LNCaP clone FGC (cell line): ENCODE measurements at places on chromosomes 4 and X.

- no peak for DNase-seq
Observed at GRCh38 chr4:8258552-8259212, 10.9 kb upstream of the HTRA3 start.

DNA sequence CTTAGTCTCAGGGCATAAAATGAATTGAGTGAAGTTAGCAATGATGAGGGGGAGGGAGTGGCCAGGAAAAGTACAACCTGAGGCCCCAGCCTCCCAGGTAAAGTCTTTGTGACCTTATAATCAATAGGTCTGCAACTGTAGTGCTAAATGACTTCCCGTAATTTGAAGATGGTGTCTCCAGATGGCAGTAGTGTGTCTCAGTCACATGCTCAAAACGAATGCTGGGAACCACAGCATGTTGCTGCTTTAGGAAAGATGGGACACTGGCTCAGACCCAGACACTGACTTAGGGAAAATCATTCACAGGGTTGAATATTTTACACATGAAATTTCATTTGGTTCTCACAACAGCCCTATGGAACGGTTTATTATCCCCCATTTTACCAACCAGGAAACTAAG is 10.3 kb downstream of the SRPX2 start:
- no peak for DNase-seq

GRCh38 chr4:7582313-7583097 is 147.8 kb upstream of the PSAPL1 start:
- DNase-seq, result no peak

GRCh38 chrX:96684339-96685209 is at the start of gene DIAPH2:
TSS of gene DIAPH2 (plus strand) at chrX:96684842.
- peak; percentile 41 for DNase-seq

DNA sequence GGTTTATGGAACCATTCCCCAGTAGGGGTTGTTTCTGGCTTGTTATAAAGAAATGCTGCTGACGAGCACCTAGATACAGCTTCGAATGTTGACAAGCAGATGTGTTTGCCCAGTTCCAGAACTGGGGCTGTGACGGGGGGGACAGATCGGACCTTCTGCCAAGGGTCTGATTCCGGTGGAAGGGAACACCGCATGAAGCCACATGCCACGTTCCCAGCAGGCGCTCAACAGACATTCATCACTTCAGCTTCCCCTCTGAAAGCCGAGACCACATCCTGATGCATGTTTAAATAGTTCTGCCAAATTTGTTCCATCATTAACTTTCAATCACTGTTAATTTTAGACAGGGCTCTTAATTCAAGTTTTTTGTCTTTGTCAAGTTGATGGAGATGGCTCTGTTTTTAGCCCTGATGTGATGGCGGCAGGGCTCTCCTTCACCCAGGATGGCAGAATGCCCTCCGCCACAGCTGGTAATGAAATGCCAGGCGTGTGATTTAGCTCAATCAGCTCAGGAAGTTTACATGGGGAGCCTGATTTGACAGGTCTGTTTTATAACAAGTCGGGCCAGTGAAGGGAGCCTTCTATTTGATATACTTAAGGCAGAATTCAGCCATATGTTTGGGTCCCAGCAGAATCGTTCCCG is 57.4 kb downstream of the PSAPL1 start:
- no peak for DNase-seq

GRCh38 chr4:105765690-105766407 is 57.3 kb downstream of the GSTCD start:
- DNase-seq, result no peak

DNA sequence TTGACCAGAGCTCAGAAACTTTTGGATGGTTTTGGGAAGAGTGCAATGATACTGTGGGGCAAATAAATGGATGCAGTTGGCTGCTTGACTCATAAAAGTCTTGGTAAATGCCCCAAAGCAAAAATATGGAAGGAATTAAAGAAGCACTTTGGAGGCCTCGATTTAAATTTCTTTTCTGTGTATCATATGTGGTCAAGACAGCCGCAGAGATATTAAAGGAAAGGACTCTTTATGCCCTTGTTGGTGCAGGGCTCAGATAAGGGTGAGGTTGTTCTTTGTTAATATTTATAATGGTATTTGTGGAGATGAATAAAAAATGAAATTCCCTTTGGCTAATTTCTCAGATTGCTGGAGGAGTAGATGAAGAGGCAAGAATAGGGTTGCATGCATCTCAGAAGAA is 90.2 kb downstream of the NHS start:
- DNase-seq, result no peak

DNA sequence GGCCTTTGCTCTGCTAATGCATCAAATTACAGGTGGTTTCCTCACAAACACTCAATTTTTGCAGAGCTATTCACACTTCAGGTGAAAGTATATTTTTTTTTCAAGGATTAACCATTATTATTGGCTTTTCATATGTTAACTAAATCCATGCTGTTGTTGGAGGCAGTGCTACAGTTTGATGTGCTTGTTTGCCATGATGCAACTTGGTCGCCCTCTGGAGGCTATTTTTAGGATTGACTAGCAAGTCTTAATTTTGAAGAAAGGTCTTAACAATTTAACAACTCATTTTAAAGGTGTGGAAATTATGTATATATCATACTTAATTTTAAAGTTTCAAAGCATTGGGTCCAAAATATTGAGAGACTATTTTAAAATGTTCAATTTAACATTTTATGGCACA is 168.8 kb upstream of the FAM47A start:
- DNase-seq, result peak; percentile 25

DNA sequence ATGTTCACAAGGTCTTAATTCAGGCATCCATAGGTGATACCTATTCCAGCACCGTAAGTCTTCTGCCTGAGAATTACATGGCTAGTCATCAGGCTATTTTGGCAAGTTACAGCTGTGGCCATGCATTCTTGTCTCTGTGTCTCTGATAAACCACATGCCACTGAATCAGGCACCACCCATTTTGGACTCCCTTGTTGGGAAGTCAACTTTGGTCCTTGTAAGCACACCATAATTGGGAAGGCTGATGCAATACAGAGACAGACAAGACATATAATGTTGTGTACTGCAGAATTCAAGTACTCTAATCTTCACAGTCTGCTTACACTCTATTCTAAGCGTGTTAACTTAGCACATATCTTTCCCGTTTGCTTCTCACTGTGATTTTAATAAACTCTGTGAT is 483.7 kb upstream of the FTHL17 start:
- no peak for DNase-seq

DNA sequence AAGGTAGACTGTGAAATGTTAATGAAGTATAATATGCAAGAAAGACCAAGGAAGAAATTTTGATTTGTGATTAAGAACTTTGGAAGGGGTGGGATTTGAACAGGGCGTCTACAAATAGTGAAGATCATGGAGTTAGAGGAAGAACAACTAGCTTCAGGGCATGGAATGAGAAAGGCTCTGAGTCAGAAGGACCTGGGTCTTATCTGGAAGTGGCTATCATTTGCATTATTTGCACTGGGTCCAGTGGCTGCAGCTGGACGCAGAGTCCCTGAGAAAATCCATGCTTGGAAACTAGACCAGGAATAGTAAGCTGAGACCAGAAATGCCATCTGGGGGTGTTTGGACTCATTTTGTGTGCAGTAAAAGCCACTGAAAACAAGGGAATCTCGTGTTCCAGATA is 4.3 kb upstream of the LIMCH1 start:
- DNase-seq, result no peak

DNA sequence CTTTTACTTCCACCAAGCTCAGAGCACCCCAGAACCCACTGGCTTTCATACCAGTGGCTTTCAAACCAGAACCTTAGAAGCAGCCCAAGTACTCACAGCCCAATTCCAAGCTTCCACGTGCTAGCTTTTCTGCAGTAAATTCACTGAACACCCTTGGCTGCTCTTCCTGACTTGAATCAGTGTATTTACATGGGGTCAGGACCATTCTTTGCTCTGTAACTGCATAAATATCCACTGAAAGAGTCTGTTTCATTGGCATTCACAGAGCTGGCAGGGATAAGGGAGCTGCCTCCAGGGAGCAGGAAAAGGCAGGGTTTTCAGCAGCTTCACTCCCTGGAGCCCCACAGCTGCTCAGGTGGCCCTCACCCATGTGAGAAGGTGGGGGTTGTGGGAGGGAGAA is 43.8 kb downstream of the RAI2 start:
- DNase-seq, result no peak

DNA sequence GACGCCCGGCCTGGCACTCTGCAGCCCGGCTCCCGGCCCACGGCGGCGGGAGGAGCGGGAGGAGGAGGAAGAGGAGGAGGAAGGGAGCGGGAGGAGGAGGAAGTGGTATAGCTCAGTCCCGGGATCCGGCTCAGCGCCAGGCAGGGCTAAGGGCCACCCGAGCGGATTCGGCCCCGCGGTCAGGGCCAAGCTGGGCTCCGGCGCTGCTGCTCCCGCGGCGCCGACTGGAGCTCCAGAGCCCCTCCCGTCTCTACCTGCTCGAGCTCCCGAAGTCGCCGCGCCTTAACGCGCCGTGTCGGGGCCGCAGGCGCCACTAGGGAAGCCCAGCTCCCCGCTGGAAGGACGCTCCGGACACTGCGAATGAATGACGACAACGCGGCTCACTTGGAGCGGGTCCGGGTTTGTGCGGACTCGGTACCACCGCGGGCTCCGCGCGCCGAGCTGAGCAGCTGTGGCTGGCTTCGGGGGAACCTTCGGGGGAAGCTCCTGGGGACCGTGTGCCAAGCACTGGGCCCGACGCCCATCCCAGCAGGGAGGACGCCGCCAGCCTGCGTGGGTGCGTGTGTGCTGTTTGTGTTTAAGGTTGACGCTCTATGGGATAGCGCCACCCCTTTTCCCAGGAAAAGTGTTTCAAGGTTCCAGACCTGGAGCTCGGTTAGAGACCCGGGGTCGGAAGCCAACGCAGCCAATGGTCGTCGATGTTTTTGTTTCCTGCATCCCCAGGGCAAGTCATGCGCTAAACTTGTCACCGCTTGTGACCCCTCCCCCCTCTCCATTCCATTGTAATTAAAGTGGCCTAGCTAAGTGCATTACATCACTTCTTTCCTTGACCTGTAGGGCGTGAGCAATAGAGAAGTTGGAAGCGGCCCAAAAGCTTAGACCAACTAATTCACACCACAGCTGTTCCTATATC is at the start of gene TBC1D9:
Gene TBC1D9 (minus strand): TSS at position 67 of the 913 bp plus-strand sequence. CDS start 340 bp downstream, outside the sequence.
- peak; percentile 91 for DNase-seq

DNA sequence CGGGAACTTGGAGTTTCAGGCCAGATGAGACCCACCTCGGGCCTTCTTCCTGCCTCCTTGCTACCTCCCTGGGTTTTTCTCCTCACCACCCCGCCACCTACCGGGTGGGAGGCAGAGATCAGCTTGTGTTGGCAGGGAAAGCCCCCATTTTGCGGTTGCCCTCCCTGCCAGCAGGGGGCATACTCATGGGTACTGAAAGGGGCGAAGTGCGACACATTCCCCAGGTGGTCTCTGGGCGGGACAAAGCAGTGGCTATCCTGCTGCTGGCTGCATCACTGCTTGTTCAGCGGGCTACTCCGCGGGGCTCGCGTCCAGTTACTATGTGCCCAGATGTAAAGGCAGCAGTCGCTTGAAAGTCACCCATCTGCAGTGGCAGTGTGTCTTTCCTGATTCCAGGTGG is 330.3 kb downstream of the PDHA2 start:
- DNase-seq, result no peak

DNA sequence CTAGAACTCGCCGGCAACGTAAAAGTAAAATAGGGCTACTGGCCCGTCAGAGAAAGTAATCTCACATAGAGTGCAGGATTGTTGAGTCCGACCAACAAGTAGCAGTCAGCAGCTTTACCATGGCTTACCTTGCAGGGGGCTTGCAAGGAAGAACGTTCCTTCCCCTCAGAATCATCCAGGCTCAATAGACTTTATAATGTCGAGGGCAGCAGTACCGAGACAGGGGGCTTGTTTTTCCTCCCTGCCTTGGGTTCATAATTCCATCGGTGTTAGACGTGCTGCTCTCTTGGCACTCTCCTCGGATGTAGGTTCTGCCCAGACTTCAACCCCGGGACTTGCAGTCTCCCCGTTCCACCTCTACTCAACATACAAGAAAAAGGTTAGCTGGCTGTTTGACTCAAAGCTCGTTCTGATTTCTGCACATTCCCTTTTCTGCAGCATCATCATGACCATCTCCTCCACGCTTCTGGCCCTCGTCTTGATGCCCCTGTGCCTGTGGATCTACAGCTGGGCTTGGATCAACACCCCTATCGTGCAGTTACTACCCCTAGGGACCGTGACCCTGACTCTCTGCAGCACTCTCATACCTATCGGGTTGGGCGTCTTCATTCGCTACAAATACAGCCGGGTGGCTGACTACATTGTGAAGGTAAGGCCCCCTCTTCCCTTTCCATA is 1.5 kb downstream of the SLC10A4 start:
- DNase-seq, result no peak

GRCh38 chr4:8435656-8436121 is 4.8 kb downstream of the ACOX3 start:
- no peak for DNase-seq

- peak; percentile 11 for DNase-seq
Observed at GRCh38 chrX:68146054-68146453, 287.2 kb downstream of the OPHN1 start.

- no peak for DNase-seq
Observed at GRCh38 chr4:126762663-126763247, 870.0 kb upstream of the INTU start.

- DNase-seq, result no peak
Observed at GRCh38 chr4:24867251-24867650, 45.6 kb downstream of the CCDC149 start.

DNA sequence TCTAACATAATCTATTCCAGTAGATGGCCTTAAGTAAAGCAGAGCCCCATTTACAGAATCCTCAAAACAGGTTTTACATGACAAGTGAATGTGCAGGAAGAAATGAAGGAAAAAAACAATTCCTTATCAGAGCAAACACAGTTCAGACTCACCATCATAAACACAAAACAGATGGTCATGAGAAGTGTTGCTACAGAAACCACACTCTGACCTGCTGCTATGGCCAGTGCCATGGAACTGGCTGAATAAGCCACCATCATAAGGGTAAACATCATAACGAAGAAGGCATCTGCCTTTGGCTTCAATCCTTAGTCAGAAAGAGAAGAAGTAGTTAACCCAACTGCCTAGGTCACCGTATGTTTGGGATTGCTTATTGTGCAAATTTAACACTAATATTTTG is 61.1 kb downstream of the ABCG2 start:
- DNase-seq, result no peak

DNA sequence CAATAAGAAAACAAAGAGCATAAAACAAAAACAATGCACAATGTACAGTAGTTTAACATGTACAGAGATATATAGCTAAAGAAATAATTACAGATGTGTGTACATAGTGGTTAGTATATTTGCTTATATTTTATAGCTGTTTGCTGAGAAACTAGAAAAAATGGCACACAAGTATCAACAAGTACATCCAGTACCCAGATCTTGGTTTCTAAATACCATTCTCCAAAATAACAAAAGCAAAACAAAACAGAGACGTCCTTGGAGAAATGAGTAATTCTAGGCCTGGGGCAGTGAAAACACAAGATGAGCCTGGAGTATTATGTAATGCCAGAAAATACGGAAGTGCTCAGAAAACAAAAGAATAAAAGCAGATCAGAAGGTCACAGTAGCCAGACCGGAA is 189.6 kb downstream of the TMEM47 start:
- DNase-seq, result peak; percentile 46

GRCh38 chr4:83639849-83640493 is 104.1 kb downstream of the GPAT3 start:
- DNase-seq, result peak; percentile 63

DNA sequence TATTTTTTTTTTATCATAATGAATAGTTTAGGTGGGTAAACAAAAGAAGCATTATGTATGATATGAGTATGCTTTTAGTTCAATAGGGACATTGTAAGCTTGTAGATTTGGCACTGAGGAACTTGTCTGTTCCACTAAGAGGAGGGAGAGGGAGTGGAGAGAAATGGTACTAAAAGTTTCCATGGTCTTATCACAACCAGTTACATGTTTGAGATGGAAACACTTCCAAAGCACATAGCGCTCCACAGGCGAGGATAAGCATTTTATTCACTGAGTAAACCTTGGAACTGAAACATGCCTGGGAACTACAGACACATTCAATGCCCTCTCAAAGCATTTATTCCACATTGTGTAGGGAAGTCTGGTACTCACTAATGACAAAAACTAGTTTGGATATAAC is 15.5 kb downstream of the MYOZ2 start:
- no peak for DNase-seq
